Activated T-cell treated with anti-CD3 and anti-CD28 coated beads, Interleukin-2, amount 50 U/mL, for 1 hour (primary cell): ENCODE measurements at places on chromosomes 1 and 21.

DNA sequence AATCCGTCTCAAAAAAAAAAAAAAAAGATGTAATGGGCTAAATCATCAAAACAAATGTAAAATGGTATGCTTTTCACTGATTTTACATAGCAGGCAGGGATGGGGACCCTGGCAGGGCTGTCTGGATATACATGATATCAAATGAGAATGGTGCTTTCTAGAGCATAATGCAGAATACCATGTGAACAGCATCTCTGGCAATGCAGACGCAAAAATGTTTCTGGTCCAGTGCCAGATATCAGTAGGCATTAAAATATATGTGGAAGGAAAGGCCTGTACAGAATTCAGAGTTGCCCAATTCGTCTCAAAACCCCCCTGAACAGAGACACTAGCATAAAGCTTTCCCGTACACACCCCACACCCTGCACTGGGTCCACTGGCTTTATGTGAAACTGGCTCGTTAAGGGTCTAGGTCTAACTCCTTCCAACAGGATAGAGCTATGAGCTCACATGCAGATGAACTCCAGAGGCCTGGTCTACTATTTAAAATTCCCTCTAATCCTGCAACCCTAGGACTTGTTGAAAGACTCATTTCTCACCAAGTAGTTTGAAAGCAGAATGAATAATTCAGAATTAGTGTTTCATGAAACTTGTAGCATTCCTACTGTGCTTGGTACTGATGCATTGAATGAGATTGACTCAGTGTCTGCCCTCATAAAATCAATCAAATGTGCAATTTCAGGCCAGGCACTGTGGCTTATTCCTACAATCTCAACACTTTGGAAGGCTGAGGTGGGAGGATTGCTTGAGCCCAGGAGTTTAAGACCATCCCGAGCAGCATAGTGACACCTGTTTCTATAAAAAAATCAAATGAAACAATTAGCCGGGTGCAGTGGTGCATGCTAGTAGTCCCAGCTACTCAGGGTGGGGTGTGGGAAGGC lies 2.6 kb upstream of the MYSM1 start:
- no peak for DNase-seq

DNA sequence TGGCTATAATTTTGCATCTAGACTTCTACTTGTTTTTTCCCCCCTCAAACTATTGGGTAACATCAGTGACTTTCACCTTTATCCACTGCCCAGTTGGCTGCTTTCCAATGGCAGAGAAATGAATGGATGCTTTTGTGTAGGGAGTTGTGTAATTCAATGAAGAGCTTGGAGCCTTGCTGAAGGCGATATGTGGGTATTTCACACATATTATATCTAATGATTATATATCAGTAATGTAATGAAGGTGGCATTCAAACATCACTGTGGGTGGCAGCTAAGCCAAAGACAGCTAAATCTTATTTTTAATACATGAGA lies 81.2 kb downstream of the TGFB2 start:
- DNase-seq: no peak

DNA sequence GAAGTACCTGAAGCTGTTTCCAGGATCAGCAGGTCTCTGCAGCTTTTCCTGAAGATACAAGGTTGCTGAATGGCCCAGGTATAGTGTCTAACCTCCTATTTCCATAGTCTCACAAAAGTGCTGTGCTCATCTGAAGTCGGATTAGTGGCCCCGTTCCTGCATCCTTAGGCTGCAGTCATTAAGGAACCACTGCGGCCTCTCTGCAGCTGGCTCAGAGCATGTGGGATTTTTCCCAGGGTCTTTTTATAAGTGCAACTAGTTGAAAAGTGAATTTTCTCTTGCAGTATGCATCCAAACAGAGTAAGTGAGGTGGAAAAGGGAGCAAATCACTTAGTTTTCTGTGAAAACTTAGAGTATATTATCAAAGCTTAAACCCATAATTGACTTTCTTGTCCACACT lies 565.3 kb upstream of the NEGR1 start:
- no peak for DNase-seq

DNA sequence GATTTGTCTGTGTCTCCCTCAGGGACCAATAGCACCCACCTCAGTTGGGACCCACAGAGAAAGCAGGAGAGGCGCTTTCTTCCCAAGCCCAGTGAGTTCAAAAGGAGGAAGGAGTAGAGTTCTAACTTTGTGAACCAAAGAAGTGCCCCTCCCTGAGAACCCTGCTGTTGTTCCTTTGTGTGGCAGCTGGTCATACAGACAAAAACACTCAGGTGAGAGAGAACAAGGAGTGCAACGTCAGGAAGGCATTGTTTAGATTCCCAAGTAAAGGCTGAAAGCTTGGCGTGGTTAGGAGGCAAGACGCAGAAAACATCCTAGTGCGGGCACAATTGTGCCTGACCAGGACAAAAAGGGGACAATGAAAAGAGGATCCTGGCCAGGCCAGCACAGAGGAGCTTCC lies 654.6 kb downstream of the KIF26B start:
- DNase-seq: no peak

DNA sequence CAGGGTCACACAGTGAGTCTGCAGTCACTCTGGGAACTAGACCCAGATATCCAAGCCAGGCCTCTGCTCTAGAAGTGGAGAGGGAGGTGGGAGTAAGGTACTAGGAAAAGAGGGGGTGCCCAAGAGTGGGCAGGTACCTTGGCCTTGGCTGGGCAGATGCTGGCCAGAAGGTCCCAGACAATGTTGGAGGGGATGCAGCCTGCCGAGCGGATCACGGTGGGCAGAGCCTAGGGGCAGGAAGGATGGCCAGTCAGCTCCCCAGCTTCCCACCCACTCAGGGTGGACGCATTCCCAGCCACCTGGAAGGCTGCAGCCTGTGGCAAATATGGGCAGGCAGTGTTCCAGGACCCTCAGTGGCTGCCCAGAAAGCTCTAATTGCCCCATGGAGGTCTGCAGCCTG lies 23.3 kb downstream of the SPOCD1 start:
- DNase-seq: peak; percentile 6

DNA sequence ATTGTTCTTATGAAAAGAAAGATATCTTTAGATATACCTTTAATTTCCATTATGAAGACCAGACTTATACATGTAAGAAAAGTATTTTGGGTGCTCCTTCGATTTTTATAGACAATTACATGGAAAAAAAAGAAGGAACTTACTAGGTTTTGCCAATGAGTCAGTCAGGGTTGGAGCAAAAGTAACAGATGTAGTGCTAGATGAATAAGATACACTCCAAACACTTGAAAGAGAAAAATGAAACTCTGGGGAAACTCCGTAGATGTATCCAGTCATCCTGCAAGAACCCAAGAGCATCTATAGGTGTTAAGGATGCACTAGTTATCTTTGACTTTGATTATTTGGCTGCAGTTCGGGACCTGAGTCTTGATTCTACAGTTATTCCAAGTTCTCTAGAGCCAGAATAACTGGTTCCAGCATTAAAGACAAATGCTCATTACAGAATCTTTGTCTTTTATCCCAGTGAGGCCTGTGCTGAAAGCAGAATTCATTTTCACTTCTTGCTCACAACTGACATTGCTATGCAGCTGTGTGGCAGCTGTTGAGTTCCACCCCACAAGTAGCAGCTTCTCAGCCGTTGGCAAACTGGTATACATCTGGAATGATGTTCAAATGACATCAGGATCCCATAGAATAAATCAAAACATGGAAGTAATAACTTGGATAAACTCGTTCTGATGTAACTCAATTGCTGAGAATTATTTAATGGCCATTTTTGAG lies 326.1 kb downstream of the ASTN1 start:
- DNase-seq: no peak

DNA sequence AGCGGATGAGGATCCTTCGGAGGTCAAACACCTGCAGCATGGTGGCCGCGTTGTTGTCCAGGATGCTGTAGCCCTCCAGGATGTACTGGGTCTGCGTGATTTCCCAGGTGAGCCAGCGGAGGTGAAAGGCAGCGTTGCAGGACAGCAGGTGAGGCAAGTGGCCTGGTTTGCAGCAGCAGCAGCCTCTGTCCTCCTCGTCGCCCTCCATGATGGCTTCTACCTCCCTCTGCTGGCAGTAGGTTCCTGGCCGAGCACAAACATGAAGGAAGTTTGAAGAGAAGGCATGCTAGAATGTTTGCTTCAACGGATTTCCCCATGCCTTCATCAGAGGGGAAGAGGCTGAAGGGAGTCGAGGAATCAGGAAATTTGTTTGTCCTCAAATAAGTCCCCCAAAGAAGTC lies 74.7 kb downstream of the NTPCR start:
- no peak for DNase-seq

DNA sequence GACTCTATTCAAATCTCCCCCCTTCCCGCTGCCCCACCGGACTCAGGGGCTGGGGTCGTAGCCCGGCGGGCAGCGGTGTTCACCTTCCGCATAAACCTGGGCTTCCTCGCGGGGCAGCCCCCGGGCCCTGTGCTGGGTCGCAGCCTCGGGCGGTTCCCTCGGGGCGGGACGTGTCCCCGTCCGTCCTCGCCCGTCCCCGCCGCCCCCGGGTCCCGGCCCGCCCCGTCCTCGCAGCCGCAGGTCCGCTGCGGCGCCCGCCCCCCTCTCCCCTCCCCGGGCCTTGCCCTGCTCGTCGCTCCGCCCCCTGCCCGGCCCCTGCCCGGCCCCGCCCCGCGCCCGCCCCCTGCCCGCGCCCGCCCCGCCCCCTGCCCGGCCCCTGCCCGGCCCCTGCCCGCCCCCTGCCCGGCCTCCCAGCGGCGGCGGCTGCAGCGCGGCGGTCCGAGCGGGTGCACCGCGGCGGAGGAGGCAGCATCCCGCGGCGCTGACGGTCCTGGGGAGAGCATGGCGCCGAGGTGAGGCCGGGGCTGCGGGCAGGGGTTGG lies at the start of gene COL18A1:
TSS of gene COL18A1 (plus strand) at position 436 of the 541 bp plus-strand sequence. CDS start at position 502, 66 bp downstream.
- peak; percentile 48 for DNase-seq

DNA sequence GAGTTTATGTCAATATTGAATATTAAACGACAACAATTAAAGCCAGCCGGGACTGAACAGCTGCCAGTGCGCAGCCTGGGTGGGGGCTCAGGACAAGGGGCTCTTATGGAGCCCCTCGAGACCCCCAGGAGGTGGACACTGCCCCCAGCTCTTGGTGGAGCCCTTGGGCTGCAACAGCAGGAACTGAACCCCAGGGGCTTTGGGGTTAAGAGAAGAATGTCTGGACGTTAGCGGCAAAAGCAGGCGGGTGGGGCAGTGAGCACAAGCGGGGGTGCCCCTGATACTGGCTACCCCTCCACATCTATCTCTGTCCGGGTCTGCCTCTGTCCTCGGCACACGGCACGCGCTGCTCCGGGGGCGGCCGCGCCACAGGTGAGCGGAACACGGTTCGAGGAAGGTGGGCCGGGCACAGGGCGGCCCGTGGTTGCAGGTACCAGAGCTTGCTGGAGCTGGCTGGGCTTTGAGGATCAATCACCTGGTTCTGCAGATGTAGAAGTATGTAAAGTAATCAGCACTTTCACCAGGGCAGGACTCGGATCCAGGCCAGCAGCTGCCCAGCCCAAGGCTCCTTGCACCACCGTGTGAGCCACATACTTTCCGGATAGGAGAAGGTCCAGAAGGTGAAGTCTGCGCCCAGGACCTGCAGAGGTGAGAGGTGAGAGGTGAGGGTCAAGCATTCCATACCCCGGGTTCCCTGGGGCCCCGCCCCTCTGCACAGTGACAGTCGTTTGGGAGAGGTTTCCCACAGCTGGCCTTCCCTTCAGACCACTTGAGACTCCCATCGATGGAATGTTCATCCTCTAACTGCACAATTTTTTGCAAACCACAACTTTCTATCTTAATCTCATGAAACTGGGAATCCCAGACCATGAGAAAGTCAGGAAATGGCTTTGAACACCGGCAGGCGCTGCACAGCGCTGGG lies 12.4 kb upstream of the POFUT2 start:
- DNase-seq: peak; percentile 12

GRCh38 chr1:204574865-204575163 lies 58.6 kb downstream of the MDM4 start:
- no peak for DNase-seq

DNA sequence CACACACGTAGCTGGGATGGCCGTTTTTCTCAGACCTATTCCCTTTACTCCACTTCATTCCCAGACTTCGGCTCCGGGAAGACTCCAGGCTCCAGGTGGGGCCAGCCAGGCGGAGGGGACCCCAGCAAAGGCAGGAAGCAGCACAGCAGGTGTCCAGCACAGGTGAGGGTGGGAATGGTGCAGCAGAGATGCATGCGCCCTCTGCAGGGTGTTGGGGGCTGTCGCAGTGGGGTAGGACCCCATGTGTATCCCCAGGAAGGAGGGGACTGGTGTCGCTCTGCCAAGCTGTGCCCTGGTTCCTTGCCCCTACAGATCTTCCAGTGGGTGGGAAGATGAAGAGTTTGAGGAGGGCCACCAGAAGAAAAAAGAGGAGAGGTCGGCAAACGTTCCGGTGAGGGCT lies 5.3 kb downstream of the TTC24 start:
- DNase-seq: no peak

DNA sequence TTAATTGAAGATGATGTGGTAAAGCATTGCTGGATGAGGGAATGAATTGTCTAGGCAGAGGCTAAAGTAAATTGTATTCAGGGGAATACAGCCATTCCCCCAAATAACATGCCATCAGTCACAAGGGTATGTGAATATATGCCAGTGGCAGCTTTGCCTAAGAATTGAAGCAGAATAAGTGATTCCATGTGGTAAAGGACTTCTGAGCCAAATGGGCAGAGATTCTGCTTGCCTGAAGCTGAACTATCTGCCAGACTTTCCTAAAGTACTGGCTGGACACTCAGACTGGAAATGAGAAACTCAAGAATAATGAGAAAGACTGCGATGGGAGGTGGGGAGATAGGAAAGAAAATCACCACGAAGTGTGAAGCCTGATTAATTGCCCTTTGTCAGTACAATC lies 2.4 kb downstream of the LIX1L start:
- no peak for DNase-seq

DNA sequence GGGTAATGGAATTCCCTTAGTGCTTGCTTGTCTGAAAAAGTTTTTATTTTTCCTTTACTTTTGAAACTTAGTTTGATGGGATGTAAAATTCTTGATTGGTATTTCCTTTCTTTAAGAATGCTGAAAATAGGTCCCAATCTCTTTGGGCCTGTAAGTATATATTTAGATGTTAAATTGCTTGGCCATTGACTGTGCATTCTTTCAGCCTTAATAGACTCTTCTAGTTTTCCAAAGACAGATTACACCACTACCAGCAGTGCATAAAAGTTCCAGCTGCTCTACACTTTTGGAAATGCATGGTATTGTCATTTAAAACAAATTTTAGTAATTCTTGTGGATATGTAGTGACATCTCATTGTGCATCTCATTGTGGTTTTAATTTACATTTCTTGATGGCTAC lies 464.8 kb upstream of the USP24 start:
- no peak for DNase-seq

- DNase-seq: no peak
Measured at GRCh38 chr1:152613511-152613910, at the start of gene LCE3B. TSS of gene LCE3B (plus strand) at chr1:152613811. CDS start at chr1:152613811, 0 bp downstream.

DNA sequence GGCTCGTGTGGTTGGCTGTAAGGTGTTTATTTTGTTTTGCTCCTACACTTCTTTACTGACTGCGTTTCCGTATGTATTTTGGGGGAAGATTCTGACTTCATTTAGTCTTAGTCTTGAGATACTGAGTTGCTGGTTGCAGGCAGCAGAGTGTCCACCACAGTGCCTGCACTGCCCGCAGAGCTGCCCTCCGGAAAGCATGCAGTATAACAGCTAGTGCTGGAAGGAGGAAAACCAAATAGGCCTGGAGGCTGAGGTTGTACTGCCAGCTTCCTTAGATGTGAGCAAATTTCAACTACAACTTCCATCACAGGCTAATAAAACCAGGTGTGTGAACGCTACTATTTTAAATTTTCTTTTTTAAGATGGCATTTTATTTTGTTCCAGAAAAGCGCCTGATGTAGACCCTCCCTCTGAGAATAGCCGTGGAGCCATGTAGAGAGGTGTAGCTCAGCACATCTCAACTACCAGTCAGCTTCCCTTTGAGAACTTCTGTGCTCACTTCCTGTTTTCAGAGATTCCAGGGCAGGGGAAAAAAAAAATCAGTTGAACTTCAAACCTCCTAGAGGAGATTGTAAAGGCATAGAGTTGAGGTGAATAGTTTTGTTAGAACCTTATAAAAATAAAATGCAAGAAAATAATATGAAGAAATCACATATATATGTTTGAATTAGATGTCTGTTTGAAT lies 17.6 kb downstream of the LMO4 start:
- no peak for DNase-seq
